ENCODE measurements at places on chromosomes 3 and 15.
A peak's percentile ranks its signal among the peaks of the same experiment; 100 is the strongest.

GRCh38 chr3:64354221-64354620, 129.0 kb upstream of the PRICKLE2 start:
- DNase-seq, result no peak

DNA sequence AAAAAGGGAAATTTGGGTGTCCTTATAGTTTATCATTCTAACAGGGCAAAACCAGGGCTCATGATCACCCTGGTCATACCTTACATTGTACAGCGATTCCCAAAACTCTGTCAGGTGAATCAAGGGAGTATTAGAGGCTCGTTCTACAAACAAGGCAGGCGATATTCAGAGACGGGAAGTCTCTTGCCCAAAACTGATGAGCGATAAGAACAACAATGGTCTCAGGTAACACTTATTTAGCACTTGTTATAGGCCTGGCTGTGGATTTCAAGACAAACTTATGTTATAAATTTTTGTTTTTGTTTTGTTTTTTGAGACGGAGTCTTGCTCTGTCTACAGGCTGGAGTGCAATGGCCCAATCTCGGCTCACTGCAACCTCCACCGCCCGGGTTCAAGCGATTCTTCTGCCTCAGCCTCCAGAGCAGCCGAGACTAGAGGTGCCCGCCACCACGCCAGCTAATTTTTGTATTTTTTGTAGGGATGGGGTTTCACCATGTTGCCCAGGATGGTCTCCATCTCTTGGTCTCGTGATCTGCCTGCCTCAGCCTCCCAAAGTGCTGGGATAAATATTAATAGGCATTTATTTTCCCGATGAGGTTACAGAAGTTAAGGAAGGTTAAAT, 12.8 kb downstream of the BCL2L10 start:
- DNase-seq, result no peak

DNA sequence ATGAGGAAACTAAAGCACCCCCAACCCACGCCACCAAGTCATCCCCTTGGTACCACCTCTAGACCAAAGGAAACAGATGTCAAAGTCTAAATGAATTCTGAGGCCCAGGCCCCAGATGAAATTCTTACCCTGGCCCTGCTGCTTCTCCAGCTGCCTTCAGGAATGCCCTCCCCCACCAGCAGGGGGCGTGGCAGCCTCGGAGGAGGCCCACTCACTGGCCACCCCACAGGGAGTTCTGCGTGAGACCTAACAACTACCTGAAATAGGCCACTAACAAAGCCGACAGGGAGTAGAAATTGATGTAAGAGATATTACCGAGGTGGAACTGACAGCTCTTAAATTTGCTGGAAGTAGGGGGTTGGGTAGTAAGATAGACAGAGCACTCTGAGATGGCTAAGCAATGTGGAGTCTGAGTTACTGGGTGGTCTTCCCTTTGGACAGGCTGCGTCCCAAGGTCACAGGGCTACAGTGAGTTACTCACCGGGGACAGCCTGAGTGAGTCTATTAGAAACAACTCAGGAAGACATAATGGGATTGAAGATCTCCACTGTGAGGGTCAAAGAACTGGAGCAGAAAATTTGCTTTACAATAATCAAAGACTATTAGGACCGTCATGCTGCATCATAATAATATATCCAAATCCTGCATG, 240.7 kb downstream of the SHOX2 start:
- no peak for DNase-seq

DNA sequence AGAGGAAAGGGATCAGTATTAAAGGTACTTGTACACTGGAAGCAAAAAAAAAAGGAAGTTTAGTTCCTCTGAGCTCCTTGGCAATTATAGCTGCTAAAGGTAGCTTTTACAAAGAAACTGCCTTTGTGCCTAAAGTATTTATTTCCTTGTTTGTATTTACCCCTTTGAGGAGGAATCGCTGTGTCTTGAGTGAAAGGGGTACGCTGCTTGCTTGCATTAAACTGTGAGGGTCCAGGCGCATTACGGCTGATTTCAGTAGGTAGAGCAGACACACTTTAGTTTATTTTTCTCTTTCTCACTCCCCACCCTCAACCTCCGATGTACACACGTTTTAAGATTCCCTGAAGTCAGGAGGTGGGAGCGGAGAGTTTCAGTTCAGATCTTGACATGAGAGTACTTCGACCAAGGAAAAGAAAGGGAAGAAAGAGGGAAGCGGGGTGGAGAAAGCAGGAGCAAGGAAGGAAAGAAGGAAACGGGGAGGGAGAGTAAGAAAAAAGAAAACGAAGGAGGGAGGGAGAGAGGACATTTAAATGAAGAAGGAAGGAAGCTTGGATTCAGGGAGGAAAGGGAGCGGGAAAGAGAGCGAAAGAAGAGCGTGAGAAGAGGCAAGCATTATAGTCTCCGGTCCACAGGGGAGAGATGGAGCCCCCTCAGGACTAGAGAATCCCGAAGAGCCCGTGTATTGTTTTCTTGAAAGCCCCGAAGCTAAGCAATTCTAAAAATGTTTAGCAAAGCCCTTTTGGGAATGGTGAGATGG, 1.2 kb upstream of the MME start:
- DNase-seq, result no peak

- no peak for DNase-seq
Measured at GRCh38 chr3:80366808-80367548, 599.2 kb upstream of the ROBO1 start.

GRCh38 chr3:52524752-52525679, 8.6 kb downstream of the NT5DC2 start:
- DNase-seq, result no peak

GRCh38 chr3:182375916-182376315, 417.4 kb upstream of the ATP11B start:
- DNase-seq, result peak; percentile 29

GRCh38 chr3:131658771-131659170, 156.0 kb upstream of the MRPL3 start:
- DNase-seq, result no peak

DNA sequence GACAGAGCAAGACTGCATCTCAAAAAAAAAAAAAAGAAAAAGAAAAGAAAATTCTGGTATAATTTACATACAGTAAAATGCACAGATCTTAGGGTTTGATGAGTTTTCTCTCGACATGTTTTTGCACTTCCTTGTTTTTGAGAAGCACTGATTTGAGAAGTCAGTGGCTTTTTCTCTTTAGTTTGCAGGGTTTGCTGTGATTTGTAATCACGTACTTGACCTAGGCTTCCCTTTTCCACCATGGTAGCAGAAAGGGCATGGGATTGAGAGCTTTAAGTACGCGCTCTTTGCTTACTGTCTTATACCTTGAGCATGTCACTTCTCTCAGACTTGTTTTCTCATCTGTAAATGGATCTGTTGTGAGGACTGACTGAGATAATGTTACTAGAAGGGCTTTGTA, 4.1 kb downstream of the VHL start:
- DNase-seq, result no peak

GRCh38 chr15:59124261-59124660, 19.3 kb downstream of the CCNB2 start:
- no peak for DNase-seq

- DNase-seq, result no peak
Measured at GRCh38 chr3:31754575-31755278, 222.0 kb downstream of the STT3B start.

GRCh38 chr3:192817506-192817905, 90.2 kb upstream of the FGF12 start:
- DNase-seq, result no peak

DNA sequence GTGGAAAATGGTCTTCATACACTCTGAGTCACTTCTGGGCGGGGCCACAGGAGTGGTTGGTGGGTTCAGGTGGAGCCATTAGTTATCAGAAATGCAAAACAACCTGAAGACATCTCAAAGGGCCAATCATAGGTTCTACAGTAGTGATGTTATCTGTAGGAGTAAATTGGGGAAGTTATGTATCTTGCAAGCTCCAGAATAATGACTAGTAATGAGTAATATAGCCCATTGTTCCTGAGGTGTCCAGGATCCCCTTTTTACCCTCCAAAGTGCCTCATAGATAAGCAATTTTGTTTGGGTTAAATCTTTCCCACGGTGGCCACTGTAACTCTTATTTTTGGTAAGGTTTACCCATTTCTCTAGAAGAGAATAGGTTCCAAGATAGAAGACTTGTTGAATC, 91.7 kb downstream of the PIK3R4 start:
- no peak for DNase-seq

DNA sequence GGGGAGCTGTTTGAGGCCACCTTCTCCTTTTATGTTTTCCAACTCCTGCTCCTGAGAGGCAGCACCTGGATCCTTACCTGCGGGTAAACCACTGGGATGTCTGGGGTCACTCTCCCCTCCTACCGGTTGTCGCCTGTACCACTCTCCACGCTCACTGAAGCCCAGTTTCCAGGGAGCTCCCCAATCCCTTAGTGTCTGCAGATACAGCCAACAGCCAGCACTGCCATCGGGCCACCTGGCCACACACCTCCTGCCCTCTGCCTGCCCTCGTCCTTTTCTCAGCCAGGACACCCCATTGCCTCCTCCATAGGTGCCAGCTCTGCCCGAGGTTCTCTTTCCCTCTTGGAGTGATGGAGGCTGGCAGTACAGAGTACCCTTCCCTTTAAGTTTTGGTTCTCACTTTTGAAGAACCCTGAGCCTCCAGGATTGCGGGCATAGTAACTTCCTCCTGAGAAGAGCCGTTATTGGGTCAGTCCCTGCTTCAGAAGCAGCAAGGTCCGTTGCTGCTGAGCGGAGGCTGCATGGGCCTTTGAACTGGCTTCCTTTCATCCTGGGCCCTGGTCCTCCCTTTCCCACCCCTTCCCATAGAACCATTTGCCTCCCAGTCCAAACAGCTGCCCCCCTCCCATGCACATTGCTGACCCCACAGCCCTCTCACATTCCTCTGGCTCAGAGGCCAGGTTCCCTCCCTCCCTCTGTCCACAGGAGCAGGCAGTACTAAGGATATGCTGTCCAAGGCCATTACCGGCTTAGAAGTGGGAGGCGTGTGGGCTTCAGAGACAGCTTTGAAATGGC, 30.9 kb downstream of the ARNT2 start:
- no peak for DNase-seq

DNA sequence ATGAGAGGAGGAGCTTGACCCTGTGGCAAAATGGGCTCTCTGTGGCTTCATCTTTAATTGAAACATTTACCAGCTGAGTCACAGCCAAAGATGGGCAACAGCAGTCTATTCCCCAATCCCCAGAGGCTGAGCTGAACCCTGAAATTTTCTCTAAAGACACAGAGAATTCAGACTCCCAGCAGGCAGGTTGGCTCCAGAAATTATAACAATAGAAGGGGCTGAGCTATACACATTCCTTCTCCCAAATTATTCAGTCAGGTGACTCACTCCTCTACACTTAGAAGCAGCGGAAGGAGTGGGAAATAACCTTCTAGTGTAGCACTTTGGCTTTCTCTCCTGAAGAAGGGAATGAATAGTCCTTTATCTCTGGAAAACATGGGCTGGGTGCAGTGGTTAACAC, 264.3 kb upstream of the ARHGEF26 start:
- no peak for DNase-seq

DNA sequence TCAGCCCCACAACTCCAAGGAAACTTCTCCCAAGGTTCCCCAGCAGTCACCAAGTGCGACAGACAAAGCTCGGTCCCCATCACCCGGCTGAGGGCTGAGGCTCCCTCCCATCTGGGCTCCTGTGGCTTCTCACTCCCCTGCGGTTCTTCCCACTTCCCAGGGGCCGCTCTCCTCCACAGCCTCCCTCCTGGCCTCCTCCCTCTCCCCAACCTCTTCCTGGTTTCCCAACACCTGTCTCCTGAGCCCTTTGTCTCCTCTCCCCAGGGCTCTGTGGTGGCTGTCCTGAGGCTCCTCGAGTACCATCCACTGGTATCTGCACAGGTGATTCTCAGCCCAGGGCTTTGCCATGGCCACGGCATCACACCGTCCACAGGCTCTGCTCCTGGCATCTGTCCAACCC, 113.2 kb upstream of the NSMCE3 start:
- no peak for DNase-seq

- no peak for DNase-seq
Measured at GRCh38 chr3:169846458-169847193, 23.1 kb downstream of the LRRC31 start.

DNA sequence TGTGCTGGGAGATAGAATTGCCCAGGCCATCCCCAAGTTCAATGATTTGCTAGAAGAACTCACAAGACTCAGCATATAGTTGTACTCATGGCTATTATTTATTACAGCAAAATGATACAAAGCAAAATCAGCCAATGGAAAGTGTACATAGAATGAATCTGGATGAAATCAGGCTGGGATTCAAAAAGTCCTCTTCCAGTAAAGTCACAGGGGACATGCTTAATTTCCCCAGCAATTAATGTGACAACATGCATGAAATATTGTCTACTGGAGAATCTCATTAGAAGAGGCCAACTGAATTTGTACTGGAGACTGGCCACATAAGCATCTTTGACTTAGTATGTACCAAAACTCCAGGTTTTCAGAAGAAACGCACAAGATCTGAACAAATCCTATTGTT, 1043.1 kb downstream of the NAALADL2 start:
- DNase-seq, result no peak

GRCh38 chr3:158711886-158712285, 20.4 kb downstream of the RARRES1 start:
- no peak for DNase-seq

DNA sequence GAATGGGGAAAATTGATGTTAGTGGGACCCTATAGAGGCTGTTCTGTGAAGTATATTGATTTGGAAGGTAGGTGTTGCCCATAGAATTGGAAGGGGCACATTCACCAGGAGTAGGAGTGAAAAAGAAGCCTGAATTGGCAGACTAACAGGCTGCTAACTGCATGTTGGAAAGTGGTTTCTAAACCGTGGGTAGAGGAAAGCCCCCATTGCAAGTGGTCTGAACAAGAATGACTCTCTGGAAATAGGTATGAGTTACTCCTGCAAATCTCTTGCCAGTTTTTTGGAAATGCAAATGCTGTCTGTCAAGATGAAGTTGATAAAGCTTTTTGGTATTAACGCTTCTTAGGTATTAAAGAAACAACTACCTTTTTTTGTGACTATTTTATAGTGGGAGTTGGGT, 3.5 kb downstream of the UBE2E1 start:
- no peak for DNase-seq

Data from left renal cortex interstitium (tissue), 4 donors.